ENCODE measurements at places on chromosomes 5 and 9.

DNA sequence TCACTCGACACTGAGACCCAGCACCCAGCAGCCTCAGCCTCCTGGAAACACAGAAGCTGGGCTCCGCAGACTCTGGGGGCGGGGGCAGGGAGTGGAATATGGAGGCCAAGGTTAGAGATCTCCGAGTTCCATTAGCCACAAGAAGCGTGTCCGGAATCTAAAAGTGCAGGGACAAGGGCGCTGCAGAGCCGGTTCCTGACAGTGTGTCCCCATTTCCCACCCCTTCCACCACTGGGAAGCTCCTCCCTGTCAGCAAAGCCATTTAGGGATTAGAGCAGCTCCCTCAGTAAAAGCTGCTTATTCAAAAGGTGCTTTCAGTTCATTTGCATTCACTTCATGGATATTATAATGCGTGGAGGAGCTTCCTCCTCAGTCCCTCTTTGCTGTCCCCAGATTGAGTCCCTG, 74.1 kb upstream of the HSPA9 start:
- no peak for DNase-seq

DNA sequence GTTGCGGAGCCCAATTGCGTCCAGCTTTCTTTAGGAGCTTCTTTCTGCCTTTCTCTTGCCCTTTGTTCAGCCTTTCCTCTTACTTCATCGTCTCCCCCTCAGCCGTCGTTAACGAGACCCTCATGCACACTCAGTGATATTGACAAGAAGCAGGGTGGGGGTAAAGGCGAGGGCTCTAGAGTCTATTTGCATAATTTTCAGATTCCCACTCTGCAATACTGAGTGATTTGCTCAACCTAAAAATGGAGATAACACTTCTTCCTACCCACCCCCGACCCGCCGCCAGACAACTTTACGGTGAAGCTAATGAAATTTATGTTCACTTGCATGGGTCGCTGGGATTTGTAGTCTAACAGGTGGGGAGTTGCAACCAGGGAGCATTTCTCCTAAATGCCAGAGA, 1.3 kb upstream of the TBC1D2 start:
- DNase-seq = no peak

DNA sequence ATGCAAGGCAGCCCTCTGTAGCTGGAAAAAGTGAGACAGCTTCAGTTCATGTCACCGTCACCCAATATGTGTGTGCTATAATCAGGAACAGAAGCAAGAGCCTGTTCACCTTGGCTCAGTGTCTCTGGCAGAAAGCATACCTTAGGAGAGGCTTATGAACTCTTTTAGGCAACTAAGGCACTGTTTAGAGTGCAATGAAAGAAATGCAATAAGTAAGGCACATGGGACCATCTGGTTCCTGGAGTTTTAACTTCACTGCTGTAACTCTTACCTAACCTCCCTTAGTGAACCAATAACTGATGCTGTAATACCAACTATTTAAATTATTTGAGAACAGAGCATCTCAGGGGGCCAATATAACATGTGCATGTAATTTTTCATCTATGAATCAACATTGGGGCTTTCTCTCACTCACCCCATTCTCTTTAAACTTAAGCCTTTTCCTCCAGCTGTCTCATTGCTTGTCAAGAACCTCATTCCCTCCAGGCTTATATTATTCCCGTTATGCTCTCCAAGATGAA, 32.4 kb downstream of the C9 start:
- DNase-seq = no peak

DNA sequence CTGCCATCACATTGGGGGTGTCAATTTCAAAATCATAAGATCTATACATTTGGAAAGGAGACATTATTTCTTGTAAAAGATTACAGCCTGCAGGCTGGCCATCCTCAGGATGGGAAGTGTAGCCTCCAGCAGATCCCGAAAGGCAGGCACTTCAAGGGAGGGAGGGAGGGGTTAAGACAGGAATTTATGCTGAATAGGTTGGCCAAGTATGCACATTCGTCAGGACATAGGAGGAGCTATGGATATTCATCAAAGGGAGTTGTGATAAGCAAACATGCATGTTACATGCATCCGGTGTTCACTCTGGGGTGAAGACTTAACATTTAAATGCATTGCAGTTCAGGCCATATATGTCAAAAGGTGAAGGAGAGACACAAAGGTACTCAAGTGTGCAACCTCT, 119.4 kb downstream of the CEP120 start:
- no peak for DNase-seq

DNA sequence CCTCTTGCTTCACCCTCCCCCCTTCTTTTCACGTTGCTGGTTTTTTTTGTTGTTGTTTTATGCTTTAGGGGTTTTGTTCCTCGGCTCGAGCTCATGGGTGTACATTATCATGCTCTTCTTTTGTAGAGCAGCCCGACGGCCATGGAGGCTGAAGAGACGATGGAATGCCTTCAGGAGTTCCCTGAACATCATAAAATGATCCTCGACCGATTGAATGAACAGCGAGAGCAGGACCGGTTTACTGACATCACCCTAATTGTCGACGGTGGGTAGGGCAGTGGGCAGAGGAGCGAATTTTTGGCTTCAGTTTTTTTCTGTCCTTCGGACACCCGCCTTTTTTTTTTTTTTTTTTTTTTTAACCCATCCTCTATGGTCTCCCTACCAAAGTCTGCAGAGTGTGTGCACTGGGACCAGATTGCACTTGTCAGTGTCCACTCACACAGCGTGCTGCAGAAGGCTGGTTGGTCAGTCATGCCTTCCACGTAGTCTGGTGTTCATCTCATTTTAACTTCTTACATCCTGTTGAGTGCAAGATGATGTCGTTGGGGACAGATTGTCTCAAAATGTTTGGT, 1.3 kb downstream of the ZNF131 start:
- DNase-seq = no peak

DNA sequence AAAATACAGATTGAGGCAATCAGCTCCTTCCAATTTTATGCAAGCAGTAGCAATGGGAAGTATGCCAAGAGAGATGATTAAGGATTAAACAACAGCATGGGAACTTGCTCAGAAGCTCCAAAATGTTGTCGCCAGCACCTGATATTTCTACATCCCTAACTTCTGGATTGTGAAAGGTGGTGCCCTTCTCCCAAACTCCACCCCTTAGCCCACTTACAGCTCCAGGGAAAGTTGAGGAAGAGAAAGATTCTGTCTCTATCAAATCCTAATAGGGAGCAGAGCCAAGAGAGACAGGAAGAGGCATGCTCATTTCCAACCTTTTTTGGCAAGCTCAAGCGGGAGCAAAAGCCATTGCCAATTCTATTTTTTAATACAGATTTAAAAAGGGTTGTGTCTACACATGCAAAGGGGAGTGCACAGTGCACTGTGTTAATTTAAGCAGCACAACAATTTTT, 92.4 kb upstream of the NR3C1 start:
- DNase-seq = no peak

DNA sequence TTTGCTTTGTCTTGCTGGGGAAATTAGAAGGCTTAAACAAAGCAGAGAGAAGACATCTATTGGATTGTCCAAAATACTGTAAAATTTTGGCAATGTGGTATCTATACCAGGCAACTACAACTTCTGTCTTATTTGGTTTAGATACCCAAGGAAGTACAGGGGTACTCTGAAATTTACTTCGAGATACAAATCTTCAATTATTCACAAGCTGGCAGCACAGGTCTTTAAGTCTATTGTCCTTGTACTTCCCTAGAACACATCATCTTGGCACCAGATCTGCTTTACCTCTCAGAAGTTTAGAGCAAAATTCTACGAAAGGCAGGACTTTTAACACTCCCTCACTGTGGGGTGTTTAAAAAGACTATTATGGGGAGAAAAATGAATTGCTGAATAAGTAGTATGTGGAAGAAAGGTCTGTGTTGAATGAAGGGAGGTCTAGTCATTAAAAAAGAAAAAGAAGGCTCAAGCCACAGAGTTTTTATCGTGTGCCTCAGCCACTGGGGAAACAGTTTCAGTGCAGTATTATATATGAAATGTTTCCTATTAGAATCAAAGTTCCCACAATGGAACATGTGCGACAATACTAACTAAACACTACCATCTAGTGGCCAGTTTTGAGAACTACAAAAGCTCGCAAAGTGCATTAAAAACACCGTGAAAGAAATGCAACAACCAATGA, 93.7 kb downstream of the PDE4D start:
- DNase-seq = no peak

DNA sequence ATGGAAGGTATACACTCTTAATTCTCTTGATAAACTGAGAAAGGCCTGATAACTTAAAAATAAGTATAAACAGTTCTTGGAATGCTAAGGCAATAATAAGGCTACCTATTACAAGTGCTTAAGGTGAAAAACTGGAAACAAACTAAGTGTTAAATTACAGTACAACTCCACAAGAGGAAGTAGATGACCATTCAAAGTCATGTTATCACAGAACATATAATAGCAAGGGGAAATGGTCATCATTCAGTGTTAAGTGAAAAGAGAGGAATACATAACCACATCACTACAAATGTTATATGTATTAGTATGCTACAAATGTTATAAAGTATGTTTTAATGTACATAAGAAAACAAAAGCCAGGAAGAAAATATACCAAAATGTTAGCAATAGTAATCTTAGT, 135.9 kb downstream of the CCDC192 start:
- DNase-seq = no peak

- DNase-seq = no peak
Observed at GRCh38 chr9:125747765-125748445, 732 bp downstream of the PBX3 start.

- DNase-seq = no peak
Observed at GRCh38 chr5:77449981-77450380, 42.1 kb downstream of the WDR41 start.

DNA sequence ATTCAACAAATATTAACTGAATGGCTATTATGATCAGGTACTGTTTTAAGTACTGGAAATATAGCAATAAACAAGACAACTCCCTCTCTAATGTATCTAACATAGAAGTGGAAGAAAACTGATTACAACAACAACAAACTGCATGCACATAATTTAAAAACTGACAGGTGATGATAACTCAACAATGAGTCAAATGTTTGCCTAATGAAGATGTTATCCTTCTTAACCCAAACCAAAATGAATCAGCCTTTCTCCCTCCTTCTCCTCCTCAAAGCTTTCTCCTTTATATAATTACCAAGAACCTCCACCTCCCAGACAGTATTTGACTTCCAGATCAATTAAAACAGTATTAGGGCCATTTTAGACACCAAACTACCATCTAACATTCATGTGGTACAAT, 49.3 kb downstream of the RICTOR start:
- DNase-seq = no peak

- no peak for DNase-seq
Observed at GRCh38 chr9:126822278-126822677, 17.4 kb downstream of the ZBTB43 start.

GRCh38 chr9:105117234-105117633, 127.2 kb upstream of the SLC44A1 start:
- no peak for DNase-seq

- no peak for DNase-seq
Observed at GRCh38 chr5:20683241-20683940, 695.4 kb upstream of the CDH18 start.

DNA sequence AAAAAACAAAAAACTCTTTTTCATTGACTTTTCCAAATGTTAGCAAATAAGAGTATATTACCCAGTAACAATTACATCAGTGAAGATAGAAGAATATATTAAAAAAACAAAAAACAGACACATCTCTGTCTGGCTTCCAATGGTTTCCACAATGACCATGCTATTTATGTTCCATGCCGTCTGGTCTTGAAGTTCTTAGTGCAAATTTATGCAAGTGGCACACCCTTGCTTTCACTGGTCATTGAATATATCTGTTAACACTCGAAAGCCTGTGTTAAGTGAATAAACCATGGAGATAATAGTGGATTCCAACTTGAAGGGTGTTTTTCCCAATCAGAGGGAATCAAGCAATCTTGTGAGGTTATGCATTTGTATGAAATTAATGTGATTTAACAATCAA, 291.9 kb downstream of the KCTD16 start:
- DNase-seq = no peak

- DNase-seq = peak; percentile 45
Observed at GRCh38 chr5:169302491-169303118, 1.7 kb upstream of the SLIT3 start.

DNA sequence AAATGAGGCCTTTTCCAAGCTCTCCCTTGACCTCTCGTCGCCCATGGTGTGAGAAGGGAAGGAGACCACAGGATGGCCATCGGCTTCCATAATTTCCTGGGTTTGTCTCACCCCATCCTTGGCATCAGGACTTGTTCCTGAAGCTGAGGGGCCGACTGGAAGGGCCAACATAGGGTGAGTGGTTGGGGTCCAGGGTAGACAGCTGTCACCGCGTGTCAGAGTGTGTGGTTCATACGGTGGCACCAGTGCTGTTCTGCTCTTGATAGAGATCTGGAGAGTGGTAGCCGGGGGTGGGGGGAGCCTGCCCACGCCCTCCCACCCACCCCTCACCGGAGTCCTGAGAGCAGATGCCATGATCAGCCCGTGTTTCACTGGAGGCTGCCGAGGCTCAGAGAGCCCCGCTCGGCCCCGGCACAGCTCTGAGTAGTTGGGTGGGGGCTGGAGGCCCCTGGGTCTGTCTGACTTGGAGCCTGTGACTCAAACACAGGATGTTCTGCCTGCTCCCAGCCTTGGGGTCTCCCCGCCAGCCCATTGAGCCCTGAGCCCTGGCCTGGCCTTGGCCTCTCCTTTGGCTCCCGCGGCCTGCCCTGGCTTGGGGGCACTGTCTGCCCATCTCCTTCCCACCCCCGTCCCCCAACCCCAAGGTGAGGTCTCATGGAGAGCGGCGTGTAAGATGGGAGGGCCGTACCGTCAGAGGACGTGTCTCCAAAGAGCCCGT, 53.1 kb upstream of the IER5L start:
- DNase-seq = no peak

DNA sequence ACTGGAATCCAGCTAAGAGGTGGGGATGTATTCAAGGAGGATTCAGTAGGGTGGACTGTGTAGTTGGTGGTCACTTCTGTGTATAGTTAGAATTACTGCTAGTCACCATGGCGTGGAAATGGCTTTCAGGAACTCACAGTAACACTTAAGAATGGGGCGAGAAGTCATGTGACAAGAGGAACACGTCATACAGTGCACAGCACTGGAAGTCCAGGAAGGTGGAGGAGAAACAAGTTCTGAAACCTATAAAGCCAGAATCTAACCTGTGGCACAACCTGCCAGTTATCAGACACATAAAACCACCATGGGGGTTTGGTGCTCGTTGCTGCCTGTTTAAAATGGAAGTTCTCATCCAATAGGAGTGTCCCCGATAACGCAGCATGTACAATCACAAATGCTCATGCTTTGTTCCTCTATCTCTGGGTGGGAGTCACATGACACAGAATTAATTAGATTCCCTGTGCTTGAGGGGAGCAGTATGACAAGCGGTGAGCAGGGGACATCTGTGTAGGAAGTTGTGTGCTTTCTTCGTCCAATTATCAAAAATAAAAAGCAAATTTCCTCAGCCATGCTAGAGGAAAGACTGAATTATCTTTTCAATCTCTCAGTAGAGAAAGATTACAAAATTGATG, 193.0 kb downstream of the SPOCK1 start:
- no peak for DNase-seq

GRCh38 chr5:42655982-42656650, 100.5 kb upstream of the CCDC152 start:
- DNase-seq = no peak

- no peak for DNase-seq
Observed at GRCh38 chr5:136639616-136640015, 274.3 kb upstream of the TRPC7 start.

- no peak for DNase-seq
Observed at GRCh38 chr5:107712359-107712870, 41.7 kb upstream of the EFNA5 start.
